ENCODE measurements at places on chromosomes 12 and 14. TPM values are rescaled to one million over a fixed set of nuclear protein-coding genes. Genes with fewer than 3 reads are reported as not detected.

- H3K27me3 ChIP-seq, result no peaks in the 10 kb centered on the region
- no peaks in the 10 kb centered on the region for H3K4me1 ChIP-seq
- H3K36me3 ChIP-seq, result no peaks in the 10 kb centered on the region
Measured at GRCh38 chr12:3251067-3251466, 173.9 kb downstream of the TSPAN9 start.

DNA sequence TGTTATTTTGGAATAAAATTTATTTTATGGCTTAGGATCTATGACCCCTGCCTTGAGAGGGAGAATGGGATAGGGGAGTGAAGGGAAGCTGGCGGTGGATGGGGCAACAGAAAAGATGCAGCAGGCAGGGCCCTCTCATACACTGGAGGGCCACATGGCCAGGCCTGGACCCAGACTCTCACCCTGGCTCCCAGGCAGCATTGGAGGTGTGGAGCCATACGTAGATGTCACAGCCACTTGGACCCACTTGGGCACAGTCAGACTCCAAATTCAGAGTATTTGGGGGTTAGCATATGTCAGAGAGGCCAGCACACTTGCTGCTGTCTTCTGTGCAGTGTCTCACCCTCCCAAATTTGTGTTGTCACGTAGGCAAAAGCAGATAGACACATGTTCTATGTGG lies 6.5 kb downstream of the NAB2 start:
- no peaks in the 10 kb centered on the region for H3K27me3 ChIP-seq
- no peak overlapping the region for H3K4me3 ChIP-seq
- H3K36me3 ChIP-seq, result no peaks in the 10 kb centered on the region

Gene MYL2
- polyA plus RNA-seq, result 3.2 TPM

GRCh38 chr14:87522575-87522974 lies 470.4 kb downstream of the GALC start:
- H3K27me3 ChIP-seq, result no peaks in the 10 kb centered on the region
- no peak overlapping the region for H3K4me3 ChIP-seq
- no peaks in the 10 kb centered on the region for H3K4me1 ChIP-seq
- DNase-seq, result no peak
- H3K27ac ChIP-seq, result no peak overlapping the region
- no peaks in the 10 kb centered on the region for H3K36me3 ChIP-seq

- DNase-seq, result no peak
- H3K36me3 ChIP-seq, result no peaks in the 10 kb centered on the region
- peaks cover 17% of the 10 kb centered on the region for H3K27me3 ChIP-seq
Measured at GRCh38 chr14:38203929-38204718, 3.6 kb upstream of the SSTR1 start.

Gene TMEM30B
- polyA plus RNA-seq, result 2.4 TPM

Gene SMIM41
- 0.10 TPM for polyA plus RNA-seq

DNA sequence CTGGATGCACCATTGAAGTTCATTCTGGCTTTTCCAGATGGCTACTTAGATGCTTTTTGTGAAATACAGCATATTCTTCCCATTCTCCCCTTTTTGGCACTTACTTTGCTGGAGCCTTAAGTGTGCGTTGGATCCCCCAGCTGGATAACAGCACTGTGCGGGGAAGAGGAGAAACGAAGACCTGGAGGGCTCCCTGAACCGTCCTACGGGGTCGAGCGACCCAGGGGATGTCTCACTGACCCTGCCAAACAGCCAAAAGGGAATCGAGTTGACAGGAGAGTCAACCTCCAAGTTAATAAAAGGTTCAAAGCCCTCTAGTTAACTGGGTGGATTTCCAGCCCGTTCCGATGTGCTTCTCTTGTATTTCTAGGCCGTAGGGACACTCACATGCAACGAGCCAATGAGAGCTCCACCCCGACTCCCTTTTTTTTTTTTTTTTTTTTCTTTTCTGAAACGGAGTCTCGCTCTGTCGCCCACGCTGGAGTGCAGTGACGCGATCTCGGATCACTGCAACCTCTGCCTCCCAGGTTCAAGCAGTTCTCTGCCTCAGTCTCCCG lies 1.0 kb upstream of the CAMKK2 start:
- no peak for DNase-seq
- peak overlapping the region; percentile 81 for H3K27ac ChIP-seq
- peak overlapping the region; percentile 96 for H3K4me3 ChIP-seq
- H3K4me1 ChIP-seq, result peaks cover 17% of the 10 kb centered on the region
- peaks cover 2% of the 10 kb centered on the region for H3K36me3 ChIP-seq

Gene TXNRD1
- 53.9 TPM for polyA plus RNA-seq

GRCh38 chr12:19150273-19150900 lies 20.9 kb downstream of the PLEKHA5 start:
- no peak overlapping the region for H3K4me3 ChIP-seq
- H3K36me3 ChIP-seq, result no peaks in the 10 kb centered on the region
- H3K27ac ChIP-seq, result no peak overlapping the region
- no peaks in the 10 kb centered on the region for H3K27me3 ChIP-seq
- no peak for DNase-seq
- peaks cover 10% of the 10 kb centered on the region for H3K4me1 ChIP-seq

Gene FSCB
- not detected for polyA plus RNA-seq

All from adrenal gland (tissue), 19 donors.